Activated T-cell treated with anti-CD3 and anti-CD28 coated beads for 48 hours (primary cell): ENCODE measurements at places on chromosomes 6 and 20.

- no peak for DNase-seq
Observed at GRCh38 chr6:53199156-53199555, 50.5 kb upstream of the GCM1 start.

- DNase-seq: no peak
Observed at GRCh38 chr6:158708239-158708638, 58.4 kb downstream of the SYTL3 start.

DNA sequence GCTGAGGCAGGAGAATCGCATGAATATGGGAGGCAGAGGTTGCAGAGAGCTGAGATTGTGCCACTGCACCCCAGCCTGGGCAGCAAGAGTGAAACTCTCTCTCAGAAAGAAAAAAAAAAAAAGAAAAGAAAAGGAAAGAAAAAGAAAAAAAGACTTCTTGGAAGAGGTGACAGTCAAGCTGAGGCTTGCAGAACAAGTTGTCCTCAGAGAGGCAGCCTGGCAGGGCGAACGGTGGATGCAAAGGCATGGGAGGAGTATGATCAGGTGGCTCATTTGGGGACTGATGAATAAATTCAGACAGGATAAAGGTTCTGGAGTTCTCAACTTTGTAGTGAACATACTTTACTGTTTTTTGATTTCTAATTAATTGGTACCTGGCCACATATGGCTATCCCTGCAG, 12.4 kb downstream of the ZNF341 start:
- DNase-seq: no peak

- DNase-seq: peak; percentile 81
Observed at GRCh38 chr6:30626484-30627366, at the start of gene ATAT1. Gene ATAT1, plus strand, starts transcription at chr6:30626874.

DNA sequence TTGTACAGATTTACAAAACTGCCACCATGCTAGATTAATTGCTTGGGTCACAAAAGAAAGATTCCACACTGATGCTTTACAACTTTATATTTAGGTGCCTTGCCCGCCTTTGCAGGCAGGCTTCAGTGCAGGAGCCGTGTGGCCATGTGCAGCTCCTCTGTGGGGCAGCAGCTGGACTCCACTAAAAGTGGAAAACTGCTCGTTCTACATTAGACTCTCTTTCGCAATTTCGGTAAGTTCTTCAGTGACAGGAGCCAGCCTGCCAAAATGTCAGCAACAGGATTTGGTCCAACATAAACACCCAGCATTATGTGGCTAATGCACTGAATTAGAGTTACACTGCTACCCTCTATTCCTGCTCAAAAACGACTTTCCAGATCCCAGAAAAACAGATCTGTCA, 174.4 kb upstream of the KCNK16 start:
- no peak for DNase-seq
